Karpas-422 (cell line): ENCODE measurements at places on chromosomes 12 and 14. TPM values are rescaled to one million over a fixed set of nuclear protein-coding genes. Genes with fewer than 3 reads are reported as not detected.

The RAPGEF3 gene
- 4.4 and 11.9 TPM in 2 replicates for total RNA-seq

DNA sequence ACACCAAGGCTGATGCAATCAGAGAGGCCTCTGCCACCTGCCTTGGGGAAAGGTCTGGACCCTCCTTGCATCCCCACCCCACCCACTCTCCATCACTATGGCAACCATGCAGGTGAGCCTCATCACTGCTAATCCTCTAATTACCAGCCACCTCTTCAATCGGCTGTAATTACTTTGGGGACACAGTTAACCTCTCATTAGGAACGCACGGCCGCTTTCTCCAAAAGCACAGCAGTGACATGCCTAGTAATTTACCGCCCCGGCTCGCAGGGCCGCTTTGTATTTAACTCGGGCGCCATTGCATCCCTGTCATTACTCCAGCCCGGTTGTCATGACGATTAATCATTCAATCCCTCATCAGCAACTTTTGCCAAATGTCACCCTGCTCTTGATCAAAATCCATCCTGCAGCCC is 36.3 kb upstream of the FAM222A start:
- no peaks in the 10 kb centered on the region for H3K4me1 ChIP-seq
- H3K27me3 ChIP-seq: no peaks in the 10 kb centered on the region
- DNase-seq: no peak
- H3K36me3 ChIP-seq: no peaks in the 10 kb centered on the region
- H3K27ac ChIP-seq: no peak overlapping the region
- H3K4me3 ChIP-seq: no peak overlapping the region

The A2M gene
- not detected in 2 replicates for total RNA-seq

The GNG2 gene
- total RNA-seq: 212 and 351 TPM in 2 replicates

The GXYLT1 gene
- total RNA-seq: 17.1 and 25.9 TPM in 2 replicates

DNA sequence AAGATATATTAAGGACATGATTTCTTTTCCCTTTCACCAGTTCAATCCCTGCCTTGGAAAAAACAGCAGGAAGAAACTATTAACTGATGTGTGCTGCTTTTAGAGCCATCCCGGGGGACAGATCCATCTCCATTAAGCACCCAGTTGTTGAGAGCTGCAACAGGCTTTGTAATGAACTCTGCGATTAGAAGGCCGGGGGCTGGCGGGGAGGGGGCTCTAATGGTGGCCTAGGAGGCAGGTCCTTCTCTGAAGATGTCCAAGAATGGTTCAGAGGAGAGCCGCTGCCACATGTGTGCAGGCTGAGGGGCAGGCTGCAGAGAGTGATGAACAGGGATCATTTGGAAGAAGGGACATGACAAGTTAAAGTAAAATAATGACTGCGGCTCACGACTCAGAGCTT is 67.8 kb downstream of the GALNT8 start:
- no peaks in the 10 kb centered on the region for H3K36me3 ChIP-seq
- H3K4me3 ChIP-seq: no peak overlapping the region
- H3K4me1 ChIP-seq: no peaks in the 10 kb centered on the region

- peaks cover 8% of the 10 kb centered on the region; the same call in 1 of the 2 replicates for H3K36me3 ChIP-seq
- H3K4me1 ChIP-seq: peaks cover 34% of the 10 kb centered on the region
- no peak overlapping the region for H3K27ac ChIP-seq
- no peak for DNase-seq
- H3K27me3 ChIP-seq: no peaks in the 10 kb centered on the region
These were observed 817 bp upstream of the MDM1 start for GRCh38 chr12:68332728-68333630.

DNA sequence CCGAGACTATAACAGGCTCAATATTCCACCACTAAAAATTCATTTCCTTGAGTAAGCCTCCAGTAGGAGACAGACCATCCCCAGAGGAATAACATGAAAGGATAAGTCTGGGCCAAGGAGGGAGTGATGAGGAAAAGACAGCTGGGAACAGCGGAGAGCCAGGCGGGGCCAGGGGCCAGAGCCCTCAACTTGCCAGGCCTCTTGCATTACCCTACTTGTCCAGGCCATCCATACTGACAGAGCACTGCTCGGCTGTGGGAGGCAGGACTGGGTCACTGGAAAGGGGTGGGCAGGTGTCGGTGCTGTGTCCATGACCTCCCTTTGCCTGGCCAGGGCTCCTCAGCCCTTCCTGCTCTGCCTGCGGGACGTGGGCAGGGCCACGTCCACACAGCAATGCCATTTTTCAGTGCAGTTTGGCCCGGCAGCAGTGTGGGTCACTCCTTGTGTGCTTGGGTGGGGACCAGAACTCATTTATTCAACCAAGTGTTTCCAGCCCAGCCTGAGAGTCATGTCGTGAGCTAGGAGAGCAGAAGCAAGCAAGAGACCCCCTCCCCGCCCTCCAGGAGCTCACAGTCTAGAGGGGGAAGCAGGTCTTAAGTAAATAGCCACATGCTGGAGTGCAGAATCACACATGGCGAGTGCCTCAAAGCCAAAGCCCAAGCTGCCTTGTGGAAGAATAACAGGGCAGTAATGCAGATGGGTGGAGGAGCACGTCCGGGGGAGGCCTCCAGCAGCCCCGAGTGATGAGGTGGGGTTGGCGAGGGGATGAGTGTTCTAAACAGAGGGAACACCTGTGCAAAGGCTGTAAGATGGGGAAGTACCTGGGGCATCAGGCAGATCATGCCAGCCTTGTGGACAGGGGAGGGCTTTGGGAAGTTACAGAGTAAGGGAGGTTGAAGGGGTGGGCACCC is 8.9 kb upstream of the FAIM2 start:
- H3K4me3 ChIP-seq: no peak overlapping the region
- no peaks in the 10 kb centered on the region for H3K27me3 ChIP-seq
- H3K4me1 ChIP-seq: peaks cover 33% of the 10 kb centered on the region
- H3K36me3 ChIP-seq: no peaks in the 10 kb centered on the region
- no peak for DNase-seq

DNA sequence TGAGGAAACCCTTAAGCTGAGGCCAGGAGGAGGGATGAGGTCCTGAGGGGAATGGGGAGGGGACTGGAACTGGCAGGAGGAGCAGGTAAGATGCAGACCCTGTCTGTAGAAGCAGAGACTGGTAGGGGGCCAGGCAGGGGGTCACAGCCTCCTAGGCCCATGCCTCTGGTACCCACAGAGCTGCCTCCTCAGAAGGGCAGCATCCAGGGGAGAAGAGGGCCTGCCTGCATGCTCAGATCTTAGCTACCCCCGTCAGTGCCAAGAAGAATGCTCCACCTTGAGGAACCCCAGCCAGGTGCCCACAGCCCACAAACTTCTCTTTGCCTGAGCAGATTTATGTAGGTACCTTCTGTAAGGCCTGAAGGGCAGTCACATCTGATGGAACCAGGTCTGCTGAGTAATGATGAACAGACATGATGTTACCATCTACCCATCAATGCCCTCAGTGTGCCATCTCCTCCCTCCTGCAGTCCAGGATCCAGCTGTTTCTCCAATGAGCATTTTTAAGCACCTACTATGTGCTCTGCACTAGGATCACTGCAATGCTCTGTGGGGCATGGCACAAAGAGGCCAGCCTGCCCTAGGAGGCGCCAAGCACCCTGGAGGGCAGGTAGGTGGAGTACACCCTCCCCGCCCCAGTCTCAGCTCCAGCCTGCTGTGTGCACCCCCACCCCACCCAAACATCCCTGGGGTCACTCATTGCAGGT is 24.8 kb upstream of the ZFP36L1 start:
- no peak overlapping the region for H3K27ac ChIP-seq
- peak; percentile 57 for DNase-seq
- peak overlapping the region; percentile 72; the same call in 1 of the 2 replicates for H3K4me3 ChIP-seq
- H3K4me1 ChIP-seq: peaks cover 62% of the 10 kb centered on the region
- no peaks in the 10 kb centered on the region for H3K27me3 ChIP-seq

DNA sequence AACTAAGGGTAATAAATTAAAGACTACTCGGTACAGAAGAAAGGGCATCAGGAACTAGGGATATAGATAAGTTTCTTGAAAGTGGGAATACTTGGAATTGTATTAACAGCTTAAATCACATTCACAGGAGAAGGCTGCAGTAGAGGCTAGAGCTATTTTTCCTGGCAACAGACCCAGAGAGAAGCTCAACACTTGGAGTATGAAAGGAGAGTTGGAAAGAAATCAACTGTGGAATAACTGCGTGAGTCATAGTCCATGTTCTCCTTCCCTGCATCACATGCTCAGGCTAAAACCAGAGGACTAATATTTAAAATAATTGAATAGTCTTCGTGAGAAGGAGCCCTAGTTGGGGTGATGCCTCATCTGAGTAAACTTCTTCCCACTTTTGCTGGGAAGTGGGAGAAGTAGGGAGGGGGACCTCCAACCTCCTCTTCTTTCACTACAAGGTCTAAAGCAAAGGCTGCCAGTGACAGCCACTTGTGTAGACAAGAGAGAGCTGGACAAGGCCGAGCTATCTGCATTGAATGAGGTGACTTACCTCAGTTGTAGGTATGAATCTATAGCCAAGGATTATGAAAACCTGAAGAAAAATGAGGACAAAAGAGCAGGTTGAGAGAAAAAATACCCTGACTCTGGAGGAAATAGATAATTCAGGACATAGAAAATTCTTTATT is 32.7 kb downstream of the DYRK2 start:
- DNase-seq: no peak
- peaks cover 5% of the 10 kb centered on the region; the same call in 1 of the 2 replicates for H3K4me1 ChIP-seq
- H3K27me3 ChIP-seq: no peaks in the 10 kb centered on the region
- H3K4me3 ChIP-seq: no peak overlapping the region

GRCh38 chr12:98894412-98895085 is 249.5 kb downstream of the APAF1 start:
- no peak for DNase-seq
- H3K4me3 ChIP-seq: no peak overlapping the region
- no peaks in the 10 kb centered on the region for H3K4me1 ChIP-seq
- H3K36me3 ChIP-seq: no peaks in the 10 kb centered on the region
- no peaks in the 10 kb centered on the region for H3K27me3 ChIP-seq

The KRT75 gene
- not detected in 2 replicates for total RNA-seq

- no peak overlapping the region for H3K4me3 ChIP-seq
- no peak for DNase-seq
- H3K27me3 ChIP-seq: no peaks in the 10 kb centered on the region
- no peaks in the 10 kb centered on the region for H3K36me3 ChIP-seq
- H3K4me1 ChIP-seq: no peaks in the 10 kb centered on the region
These were observed 93.6 kb downstream of the PHETA1 start for GRCh38 chr12:111275308-111275707.

DNA sequence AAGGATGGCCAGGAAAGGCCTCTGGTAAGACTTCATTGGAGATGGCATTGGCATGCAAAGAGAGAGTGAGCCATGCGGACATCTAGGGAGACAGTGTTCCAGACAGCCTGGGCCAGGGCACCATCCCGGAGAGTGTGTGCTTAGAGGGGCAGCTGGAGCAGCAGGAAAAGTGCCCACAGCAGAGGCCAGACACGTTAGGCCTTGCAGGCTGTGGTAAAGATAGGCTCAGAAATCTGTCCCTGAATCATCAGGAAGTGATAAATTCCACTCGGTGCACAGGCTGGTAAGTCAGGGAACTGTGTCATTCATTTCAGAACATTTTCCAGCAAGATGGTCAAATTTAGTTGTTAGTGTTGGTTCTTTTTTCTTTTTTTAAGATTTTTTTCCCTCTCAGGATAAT is 8.8 kb downstream of the GALNT16 start:
- H3K4me1 ChIP-seq: peaks cover 14% of the 10 kb centered on the region
- no peak for DNase-seq
- H3K27me3 ChIP-seq: no peaks in the 10 kb centered on the region
- no peaks in the 10 kb centered on the region for H3K36me3 ChIP-seq
- H3K27ac ChIP-seq: no peak overlapping the region

DNA sequence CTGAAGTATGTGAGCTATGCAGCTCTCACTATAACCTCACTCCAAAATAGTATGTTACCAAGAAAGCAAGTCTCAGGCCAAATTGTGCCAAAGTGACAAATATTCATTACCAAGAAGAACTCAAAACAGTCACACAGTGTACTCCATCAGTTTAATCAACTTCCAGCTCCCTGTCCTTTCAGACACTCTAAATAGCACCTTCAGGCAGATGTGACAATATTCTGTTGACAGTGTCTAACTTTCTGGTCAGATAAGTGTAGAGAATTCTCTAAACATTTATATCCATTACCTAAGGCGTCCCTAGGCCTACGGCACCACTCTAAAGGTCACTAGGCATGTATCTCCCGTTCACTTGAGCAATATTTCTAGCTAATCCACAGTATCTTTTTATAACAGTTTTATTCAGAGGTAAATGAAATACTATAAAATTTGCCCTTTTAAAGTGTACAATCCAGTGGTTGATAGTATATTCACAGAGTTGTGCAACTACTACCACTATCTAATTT is 21.7 kb downstream of the CPNE8 start:
- H3K4me1 ChIP-seq: no peaks in the 10 kb centered on the region
- DNase-seq: no peak
- H3K36me3 ChIP-seq: no peaks in the 10 kb centered on the region
- H3K27ac ChIP-seq: no peak overlapping the region
- no peak overlapping the region for H3K4me3 ChIP-seq

DNA sequence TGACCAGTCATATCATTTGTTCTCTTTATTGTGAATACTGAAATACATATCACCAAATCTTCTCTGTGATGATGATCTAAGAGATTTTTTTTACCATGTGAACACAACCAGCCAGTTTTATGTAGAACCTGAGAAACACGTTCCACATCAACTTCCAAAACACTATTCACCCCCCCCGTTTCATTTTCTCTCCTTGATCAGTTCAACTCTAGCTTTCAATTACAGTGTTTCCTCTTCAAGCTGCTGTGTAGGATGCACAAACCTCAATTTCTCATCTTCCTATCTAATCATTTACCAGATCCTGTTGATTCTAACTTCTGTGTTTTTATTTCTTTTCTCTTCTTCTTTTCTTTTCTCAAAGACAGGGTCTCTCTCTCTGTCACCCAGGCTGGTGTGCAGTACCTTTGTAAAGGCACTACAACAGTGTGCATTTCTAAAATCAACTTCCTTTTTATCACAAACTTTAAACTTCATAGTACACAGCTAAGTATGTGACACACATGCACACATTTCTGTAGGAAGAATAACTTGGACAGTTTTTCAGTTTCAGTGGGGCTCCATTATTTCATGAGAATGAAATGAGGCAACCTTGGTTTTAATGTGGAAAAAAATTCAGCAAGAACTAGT is 149.9 kb upstream of the FBXO33 start:
- H3K36me3 ChIP-seq: no peaks in the 10 kb centered on the region
- no peaks in the 10 kb centered on the region for H3K4me1 ChIP-seq
- H3K27ac ChIP-seq: no peak overlapping the region
- DNase-seq: no peak

The PRH2 gene
- not detected in 2 replicates for total RNA-seq

- no peak overlapping the region for H3K4me3 ChIP-seq
- no peaks in the 10 kb centered on the region for H3K27me3 ChIP-seq
- DNase-seq: no peak
- no peak overlapping the region for H3K27ac ChIP-seq
- no peaks in the 10 kb centered on the region for H3K36me3 ChIP-seq
These were observed 1.6 kb upstream of the RTL1 start for GRCh38 chr14:100905166-100905565.

DNA sequence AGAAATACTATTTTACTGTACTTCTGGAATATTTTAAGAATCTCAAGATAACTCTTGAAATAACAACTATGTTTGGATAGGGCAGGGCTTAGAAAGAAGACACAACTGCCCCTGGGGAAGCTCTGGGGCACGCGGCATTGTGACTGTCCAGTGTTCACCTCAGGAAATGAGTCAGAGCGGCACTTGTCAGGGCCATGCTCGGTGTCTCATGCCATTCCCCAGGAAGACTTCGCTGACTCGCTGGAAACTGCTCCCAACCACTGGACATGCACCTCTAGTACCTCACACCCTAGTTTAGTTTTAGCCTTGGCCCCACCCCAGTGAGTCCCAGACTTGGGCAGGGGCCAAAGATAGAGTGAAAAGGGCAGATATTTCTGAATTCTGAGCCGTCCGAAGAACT is 192.0 kb downstream of the TTC7B start:
- no peak overlapping the region for H3K27ac ChIP-seq
- H3K27me3 ChIP-seq: no peaks in the 10 kb centered on the region
- H3K36me3 ChIP-seq: no peaks in the 10 kb centered on the region
- no peak overlapping the region for H3K4me3 ChIP-seq
